Caudate nucleus (tissue), 63 donors: ENCODE measurements at places on chromosomes 4 and X.

- DNase-seq = no peak
Observed at GRCh38 chr4:164770010-164770724, 16.2 kb downstream of the SMIM31 start.

DNA sequence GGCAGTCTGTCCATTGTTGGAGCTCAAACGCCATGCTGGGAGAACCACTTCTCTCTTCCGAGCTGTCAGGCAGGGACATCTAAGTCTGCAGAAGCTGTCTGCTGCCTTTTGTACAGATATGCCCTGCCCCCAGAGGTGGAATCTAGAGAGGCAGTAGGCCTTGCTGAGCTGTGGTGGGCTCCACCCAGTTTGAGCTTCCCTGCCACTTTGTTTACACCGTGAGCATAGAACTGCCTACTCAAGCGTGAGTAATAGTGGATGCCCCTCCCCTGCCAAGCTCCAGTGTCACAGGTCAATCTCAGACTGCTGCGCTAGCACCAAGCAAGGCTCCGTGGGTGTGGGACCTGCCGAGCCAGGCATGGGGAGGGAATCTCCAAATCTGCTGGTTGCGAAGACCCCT, 145.7 kb downstream of the VSIG4 start:
- DNase-seq = no peak

DNA sequence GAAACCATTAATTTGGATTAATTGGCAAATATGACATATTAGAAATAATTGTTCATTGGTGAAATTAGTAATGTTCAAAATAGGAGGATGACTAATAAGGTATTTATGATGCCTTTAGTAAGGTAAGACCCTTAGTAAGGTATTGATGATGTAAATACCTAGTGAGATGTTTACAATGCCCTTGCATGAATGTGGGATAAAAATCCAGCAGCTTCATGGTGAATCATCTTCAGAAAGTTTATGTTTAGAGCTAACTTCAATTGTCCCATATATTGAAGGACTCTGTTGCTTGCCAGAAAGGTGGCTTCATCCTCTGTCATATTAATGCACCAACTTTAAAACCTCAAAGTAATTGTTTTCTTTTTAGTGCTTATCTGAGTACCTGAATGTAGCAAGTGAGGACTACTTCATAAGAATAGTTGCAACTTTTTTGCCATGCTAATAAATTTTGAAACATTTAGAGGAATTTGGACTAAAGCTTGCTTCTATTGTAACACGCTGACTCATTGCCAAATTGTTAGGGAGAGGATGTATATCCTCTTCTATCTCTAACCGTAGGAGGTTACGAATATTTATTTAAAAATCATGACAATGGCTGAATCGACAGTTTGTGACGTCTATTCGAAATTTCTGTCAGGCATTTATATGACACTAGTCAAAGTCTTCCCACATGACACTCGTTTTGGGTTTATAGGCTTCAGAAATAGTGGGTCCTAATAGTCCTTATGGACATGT, 174.1 kb upstream of the HS3ST1 start:
- no peak for DNase-seq

DNA sequence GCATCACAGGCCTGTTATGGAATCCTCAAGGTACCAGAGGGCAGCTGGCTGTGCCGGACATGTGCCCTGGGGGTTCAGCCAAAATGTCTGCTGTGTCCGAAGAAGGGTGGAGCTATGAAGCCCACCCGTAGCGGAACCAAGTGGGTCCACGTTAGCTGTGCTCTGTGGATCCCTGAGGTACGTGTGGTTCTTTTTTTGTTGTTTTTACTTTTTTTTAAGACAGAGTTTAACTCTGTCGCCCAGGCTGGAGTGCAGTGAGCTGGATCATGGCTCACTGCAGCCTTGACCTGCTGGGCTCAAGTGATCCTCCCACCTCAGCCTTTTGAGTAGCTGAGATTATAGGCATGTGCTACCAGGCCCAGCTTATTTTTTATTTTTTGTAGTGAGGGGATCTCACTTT, 46.1 kb downstream of the JADE1 start:
- no peak for DNase-seq

GRCh38 chr4:29560452-29560851, 1159.7 kb upstream of the PCDH7 start:
- DNase-seq = no peak

DNA sequence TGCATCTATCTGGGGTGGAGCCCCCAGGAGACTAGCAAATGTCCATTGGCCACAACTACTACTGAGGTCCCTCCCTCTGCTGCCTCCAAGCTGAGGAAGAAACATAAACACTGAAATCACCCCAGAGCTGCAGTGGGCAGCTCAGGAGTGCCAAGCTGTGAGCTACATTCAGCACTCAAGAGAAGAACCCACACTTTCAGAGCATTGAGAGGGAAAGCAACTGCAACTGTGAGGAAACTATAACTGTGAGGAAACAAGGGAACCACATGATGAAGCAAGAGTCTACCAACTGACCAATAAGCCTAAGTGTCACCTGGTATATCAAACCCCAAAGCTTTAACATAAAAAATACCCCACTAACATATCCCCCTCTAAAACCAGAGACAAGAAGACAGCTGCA, 373.5 kb upstream of the TACR3 start:
- no peak for DNase-seq

DNA sequence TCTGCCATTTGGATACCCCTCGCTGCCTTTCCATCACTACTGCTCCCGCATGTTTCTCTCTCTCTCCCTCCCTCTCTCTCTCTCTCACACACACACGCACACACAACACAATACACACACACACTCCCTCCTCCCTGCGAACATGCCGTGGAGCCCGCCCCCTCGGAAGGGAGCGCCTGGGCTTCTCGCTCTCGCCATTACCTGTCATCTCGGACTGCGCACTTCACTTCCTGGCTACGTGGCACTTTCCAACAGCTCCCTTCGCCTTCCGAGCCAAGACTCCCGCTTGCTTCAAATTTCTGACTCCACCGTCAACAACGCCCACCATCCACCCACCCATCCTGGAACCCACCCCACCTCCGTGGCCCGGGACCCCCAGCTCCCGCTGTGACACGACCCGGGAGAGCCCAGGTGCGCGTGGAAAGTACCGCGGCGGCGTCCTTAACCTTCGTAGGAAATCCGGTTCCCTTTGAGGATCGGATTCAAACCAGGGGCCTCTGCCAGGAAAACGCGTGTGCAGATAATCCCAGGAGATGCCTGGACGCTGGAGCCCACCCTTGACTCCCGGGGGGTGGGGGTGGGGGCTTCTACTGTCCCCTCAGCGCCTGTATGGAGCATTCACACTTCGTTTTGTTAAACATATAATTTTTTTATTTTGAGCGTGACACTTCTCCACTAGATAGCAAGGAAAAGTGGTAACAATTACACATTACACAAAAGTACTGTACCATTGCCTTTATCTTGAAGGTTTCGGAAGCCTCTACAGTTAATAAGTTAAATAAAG, 12.5 kb downstream of the ARX start:
- no peak for DNase-seq

DNA sequence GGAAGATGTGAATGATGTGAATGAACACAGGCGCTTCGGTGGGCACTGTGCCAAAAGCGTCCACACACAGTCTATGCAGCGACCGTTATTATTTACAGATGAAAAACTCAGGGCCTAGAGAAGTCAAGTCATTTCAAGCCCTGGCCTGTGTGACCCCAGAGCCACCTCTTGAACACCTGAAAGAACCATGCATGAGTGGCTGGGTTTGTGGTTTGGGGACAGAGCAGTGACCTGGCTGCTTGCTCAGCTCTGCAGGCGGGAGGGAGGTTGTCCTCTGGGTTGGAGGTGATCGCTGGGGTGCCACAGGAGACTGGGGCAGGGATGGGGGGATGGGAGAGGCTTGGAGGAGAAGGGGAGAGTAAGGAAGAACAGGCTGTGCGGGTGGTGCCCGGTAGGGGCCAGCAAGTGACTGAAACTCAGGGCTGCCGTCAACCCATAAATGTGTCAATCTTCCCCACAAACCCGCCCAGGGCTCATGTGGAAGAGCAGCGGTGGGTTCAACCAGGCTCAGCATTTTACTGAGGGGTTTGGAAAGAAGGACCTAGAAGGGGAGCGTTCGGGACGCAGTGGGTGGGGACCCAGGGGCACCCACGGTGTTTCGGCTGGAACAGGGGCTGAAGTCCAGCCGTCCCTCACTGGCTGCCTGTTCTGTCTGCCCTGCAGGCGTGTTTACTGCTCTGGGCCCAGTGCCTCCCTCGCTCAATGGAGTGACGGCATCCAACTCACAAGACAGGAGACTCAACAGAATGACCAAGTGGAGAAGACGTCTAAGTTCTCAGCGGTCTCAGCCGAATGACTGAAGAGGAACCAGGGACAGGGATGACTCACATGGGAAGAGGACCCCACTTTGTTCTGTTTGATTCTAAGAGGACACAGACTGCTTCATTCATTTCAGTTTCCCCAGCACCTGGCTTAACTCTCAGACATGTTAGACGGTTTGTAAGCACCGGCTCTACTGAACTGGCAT, 167.8 kb downstream of the AFAP1 start:
- DNase-seq = no peak

DNA sequence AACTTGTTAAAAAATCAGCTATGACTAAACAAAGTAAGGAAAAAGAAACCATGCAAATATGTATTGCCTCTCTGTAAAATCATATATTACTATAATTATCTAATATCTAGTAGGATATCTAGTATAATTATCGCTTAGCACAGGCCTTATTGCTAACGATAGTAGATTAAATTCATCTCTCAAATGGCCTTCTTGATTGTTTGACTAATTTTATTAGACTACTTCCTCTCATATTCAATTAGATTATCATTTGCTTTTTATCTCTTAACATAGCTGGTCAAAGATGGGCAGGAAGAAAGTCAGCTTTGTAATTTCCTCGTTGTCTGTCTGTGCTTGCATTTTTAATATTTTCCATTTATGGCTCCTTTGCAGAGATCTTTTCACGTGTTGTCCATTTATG, 21.9 kb upstream of the HPGDS start:
- no peak for DNase-seq

DNA sequence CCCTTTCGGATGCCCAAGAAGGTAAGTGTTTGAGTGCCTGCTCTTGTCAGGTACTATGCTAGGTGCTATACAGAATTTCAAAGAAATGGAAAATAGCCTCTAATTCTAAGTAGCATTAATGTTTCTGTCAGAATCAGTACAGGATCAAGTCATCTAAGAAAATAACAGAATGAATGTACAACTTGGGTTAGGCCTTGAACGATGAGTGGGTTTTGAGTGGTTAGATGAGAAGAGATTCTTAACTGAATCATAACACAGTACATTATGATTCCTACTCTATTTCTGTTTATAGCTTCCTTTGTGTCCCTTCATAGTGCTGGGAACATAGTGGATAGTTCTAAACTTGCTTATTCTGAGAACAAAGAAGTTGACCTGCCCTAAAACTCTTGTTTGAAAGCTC, 253.9 kb downstream of the GLUD2 start:
- DNase-seq = no peak

- DNase-seq = no peak
Observed at GRCh38 chr4:6396696-6397236, 75.6 kb downstream of the PPP2R2C start.

- no peak for DNase-seq
Observed at GRCh38 chr4:8026453-8026852, 86.8 kb upstream of the AFAP1 start.

DNA sequence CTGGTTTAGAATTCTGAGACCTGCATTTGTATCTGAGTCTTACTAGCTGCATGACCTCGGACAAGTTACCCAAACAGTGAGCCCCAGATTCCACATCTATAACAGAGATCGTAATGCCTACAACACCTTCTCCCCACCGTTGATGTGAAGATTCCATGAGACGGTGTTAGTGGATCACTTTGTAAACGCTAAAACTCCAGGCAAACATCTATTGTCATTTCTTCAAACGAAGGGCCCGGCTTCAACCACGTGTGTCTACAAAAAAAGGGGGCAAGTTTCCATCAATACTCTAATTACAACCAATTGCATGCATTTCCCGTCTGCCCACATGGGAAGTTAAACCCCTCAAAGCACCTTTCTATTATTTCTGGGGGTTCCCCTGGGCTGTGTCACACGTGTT, 99.1 kb upstream of the ENPP6 start:
- DNase-seq = no peak
